Tibial nerve (tissue), 4 donors: ENCODE measurements at places on chromosomes 16 and 17. TPM values are rescaled to one million over a fixed set of nuclear protein-coding genes. Genes with fewer than 3 reads are reported as not detected.

GRCh38 chr17:40963838-40964237, 2.9 kb downstream of the KRT39 start:
- no peaks in the 10 kb centered on the region for H3K4me1 ChIP-seq
- H3K27me3 ChIP-seq = no peaks in the 10 kb centered on the region
- no peak for DNase-seq
- no peak overlapping the region for H3K4me3 ChIP-seq

DNA sequence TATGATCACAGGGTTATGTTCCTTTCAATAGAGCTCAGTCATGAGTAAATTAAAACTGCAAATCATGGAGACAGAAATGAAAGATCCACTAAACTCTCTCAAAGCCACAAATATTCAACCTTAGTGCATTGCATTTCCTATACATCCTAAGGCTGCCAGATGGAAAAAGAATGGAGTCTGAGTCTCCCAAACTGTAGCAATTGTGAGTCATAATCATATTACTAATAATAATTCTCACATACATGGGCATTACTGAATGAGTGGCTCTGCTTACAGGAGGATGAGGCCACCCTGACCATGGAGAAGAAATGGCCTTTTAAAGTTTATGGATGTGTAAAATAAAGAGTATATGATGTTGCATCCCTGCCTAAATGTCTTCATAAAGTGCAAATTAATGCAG, 3.2 kb downstream of the CA10 start:
- H3K27me3 ChIP-seq = peaks cover 42% of the 10 kb centered on the region
- no peak for DNase-seq
- H3K27ac ChIP-seq = no peak overlapping the region
- peaks cover 17% of the 10 kb centered on the region for H3K4me1 ChIP-seq
- no peaks in the 10 kb centered on the region for H3K36me3 ChIP-seq

- H3K4me3 ChIP-seq = no peak overlapping the region
- no peaks in the 10 kb centered on the region for H3K4me1 ChIP-seq
- H3K27me3 ChIP-seq = no peaks in the 10 kb centered on the region
- H3K36me3 ChIP-seq = peaks cover 5% of the 10 kb centered on the region
Observed at GRCh38 chr16:22425036-22425801, 50.8 kb upstream of the CDR2 start.

- DNase-seq = no peak
- H3K27me3 ChIP-seq = no peaks in the 10 kb centered on the region
- no peak overlapping the region for H3K4me3 ChIP-seq
- H3K4me1 ChIP-seq = no peaks in the 10 kb centered on the region
Observed at GRCh38 chr17:32828822-32829221, 48.1 kb downstream of the MYO1D start.

DNA sequence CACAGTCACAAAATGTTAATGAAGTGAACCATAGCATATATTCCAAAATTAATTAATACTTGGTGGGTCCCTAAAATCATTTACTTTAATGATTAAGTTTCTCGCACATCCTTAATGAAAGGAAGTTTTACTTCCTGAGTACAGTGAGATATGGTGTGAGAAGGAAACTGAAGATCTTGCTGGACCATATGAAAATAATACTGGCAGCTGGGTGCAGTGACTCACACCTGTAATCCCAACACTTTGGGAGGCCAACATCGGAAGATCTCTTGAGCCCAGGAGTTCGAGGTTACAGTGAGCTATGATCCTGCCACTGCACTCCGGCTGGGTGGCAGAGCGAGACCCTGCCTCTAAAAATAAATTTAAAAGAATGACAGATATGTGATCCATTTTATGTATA, 62.5 kb downstream of the ABCA8 start:
- H3K36me3 ChIP-seq = peaks cover 61% of the 10 kb centered on the region
- H3K27ac ChIP-seq = no peak overlapping the region
- H3K4me1 ChIP-seq = no peaks in the 10 kb centered on the region
- no peaks in the 10 kb centered on the region for H3K27me3 ChIP-seq
- no peak overlapping the region for H3K4me3 ChIP-seq

DNA sequence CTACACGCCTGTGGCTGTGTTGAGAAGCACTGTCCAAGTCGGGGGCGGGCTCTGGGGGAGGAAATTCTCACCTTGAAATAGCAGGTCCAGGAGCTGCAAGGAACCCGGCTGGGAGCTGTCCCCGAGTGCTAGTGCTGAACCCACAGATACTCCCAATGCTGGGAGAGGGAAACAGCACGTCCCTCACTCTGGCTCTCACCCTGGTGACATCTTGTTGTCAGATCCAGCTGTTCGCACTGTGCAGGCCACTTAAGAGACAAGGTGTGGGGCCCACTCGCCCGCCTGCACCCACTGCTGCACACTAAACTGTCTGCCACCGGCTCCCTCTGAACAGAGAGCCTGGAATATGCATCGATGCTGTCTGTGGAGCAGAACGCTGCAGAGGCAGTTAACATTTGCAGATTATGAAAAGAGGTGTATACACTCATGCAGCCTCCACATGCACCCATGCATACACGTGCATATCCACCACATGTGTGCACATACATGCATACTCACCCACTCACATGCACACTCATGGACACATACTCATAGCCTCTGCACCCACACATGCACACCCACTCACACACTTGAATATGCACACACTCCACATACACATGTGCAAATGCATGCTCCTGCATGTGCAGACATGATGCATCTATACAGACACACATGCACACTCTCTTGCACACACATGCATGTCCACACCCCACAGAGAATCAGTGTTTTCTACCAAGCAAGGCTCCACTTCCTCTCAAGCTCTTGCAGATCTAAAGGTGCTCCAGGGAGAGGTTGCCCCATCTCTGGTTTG, 42.0 kb downstream of the MGAT5B start:
- no peak for DNase-seq
- H3K27me3 ChIP-seq = peaks cover 4% of the 10 kb centered on the region
- H3K36me3 ChIP-seq = no peaks in the 10 kb centered on the region

- no peak overlapping the region for H3K27ac ChIP-seq
- H3K4me1 ChIP-seq = no peaks in the 10 kb centered on the region
- H3K4me3 ChIP-seq = no peak overlapping the region
- no peak for DNase-seq
Observed at GRCh38 chr17:33522623-33523022, 229.5 kb upstream of the ASIC2 start.

DNA sequence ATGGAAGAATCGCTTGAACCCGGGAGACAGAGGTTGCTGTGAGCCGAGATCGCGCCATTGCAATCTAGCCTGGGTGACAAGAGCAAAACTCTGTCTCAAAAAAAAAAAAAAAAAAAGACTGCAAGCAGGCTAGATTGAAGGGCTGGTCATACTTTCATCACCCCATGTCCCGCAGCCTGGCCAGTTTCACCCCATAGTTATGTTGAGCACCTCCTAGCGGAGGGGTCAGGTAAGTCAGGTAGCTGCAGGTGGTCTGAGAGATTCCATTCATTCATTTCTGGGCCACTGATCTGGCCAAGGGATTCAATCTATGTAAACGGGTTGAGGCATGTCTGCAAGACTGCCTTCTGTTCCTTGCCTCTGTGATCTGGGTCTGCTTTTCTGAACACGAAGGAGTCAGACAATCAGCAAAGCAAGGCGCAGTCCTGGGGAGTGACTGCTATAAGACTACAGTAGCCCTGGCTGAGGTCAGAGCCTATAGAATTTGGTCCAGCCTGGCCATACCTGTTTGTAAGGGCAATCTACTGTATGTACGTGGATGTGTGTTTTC, 23.6 kb upstream of the BPTF start:
- no peaks in the 10 kb centered on the region for H3K27me3 ChIP-seq
- H3K4me3 ChIP-seq = no peak overlapping the region
- no peaks in the 10 kb centered on the region for H3K4me1 ChIP-seq
- no peak overlapping the region for H3K27ac ChIP-seq

- H3K27me3 ChIP-seq = no peaks in the 10 kb centered on the region
- no peaks in the 10 kb centered on the region for H3K4me1 ChIP-seq
- no peak for DNase-seq
- H3K27ac ChIP-seq = no peak overlapping the region
- H3K4me3 ChIP-seq = no peak overlapping the region
Observed at GRCh38 chr17:20043021-20043420, 33.9 kb downstream of the SPECC1 start.

DNA sequence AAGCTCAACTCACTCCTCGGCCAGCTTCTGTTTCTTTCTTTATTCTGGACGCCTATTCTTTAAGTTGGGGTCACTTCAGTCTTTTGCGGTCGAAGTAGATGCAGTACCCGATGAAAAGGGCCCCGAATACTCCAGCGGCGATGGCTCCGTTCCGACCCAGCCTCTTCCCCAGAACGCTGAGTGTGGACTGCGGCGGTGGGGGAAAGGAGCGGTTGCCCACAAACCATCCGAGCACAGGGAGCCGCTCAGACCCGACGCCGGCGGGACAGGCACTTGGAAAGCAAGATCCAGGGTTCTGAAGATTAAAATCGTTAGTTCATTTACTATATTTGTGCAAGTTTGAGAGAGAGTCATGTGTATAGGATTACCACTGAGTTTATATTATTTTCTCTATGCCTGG, 22.5 kb downstream of the SLFN12L start:
- H3K4me1 ChIP-seq = no peaks in the 10 kb centered on the region
- no peak overlapping the region for H3K4me3 ChIP-seq
- H3K27me3 ChIP-seq = no peaks in the 10 kb centered on the region

GRCh38 chr16:22225060-22225459, 19.0 kb downstream of the EEF2K start:
- H3K4me1 ChIP-seq = no peaks in the 10 kb centered on the region
- no peaks in the 10 kb centered on the region for H3K36me3 ChIP-seq
- H3K27ac ChIP-seq = peak overlapping the region; percentile 34

- no peaks in the 10 kb centered on the region for H3K4me1 ChIP-seq
- peaks cover 4% of the 10 kb centered on the region for H3K36me3 ChIP-seq
- no peak overlapping the region for H3K27ac ChIP-seq
Observed at GRCh38 chr17:82605939-82606600, 42.2 kb downstream of the WDR45B start.

DNA sequence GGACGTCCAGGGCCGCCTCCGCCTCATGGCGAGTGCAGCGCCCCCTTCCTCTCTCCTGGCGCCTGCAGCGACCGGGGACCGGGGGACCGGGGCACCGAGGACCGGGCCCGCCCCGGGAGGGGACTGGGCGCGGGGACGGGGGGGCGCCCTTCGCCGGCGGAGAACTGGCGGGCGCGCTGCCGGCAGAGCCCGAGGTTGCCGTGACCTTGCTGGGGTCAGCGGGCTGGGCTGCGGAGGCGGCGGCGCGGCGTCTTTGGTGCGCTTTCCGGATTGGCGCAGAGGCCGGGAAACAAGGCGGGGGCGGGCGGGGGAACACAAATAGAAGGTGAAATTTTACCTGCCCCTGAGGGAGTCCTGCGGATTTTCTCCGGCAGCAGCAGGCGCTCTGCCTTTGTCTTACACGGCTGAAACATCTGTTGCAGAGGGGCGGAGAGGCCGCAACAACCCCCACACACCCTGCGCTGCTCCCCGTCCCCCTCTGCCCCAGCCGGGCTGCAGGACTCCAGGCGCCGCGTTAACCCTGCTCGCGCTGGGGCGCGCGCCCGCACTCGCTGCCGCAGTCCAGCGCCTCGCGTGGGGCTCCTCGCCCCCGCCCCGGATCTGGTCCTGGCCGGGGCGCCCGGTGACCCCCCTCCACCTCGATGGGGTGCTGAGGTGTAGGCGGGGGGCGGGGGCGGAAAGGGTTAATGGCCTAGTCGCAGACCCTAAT, 53.5 kb downstream of the SREBF1 start:
- peak; percentile 45 for DNase-seq
- H3K27me3 ChIP-seq = no peaks in the 10 kb centered on the region
- peak overlapping the region; percentile 74 for H3K27ac ChIP-seq
- H3K36me3 ChIP-seq = no peaks in the 10 kb centered on the region
- peak overlapping the region; percentile 56 for H3K4me3 ChIP-seq

GRCh38 chr16:74202009-74202408, 94.6 kb upstream of the PSMD7 start:
- H3K27me3 ChIP-seq = no peaks in the 10 kb centered on the region
- no peaks in the 10 kb centered on the region for H3K4me1 ChIP-seq
- H3K27ac ChIP-seq = no peak overlapping the region
- no peak overlapping the region for H3K4me3 ChIP-seq
- no peaks in the 10 kb centered on the region for H3K36me3 ChIP-seq

DNA sequence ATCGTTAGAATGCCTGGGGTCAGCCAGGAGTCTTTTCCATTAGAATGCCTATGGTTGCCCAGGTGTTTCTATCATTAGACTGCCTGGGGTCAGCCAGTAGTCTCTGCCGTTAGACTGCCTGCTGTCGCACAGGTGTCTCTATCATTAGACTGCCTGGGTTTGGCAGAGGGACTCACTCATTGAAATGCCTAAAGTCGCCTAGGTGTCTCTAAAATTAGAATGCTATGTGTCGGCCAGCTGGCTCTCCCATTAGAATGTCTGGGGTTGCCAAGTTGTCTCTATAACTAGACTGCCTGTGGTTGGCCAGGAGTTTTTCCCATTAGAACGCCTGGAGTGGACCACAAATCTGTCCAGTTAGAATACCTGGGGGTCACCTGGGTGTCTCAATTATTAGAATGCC, 2266.5 kb downstream of the TP53TG3F start:
- no peak overlapping the region for H3K4me3 ChIP-seq
- H3K27ac ChIP-seq = no peak overlapping the region
- H3K36me3 ChIP-seq = no peaks in the 10 kb centered on the region
- H3K4me1 ChIP-seq = no peaks in the 10 kb centered on the region
- DNase-seq = no peak

DNA sequence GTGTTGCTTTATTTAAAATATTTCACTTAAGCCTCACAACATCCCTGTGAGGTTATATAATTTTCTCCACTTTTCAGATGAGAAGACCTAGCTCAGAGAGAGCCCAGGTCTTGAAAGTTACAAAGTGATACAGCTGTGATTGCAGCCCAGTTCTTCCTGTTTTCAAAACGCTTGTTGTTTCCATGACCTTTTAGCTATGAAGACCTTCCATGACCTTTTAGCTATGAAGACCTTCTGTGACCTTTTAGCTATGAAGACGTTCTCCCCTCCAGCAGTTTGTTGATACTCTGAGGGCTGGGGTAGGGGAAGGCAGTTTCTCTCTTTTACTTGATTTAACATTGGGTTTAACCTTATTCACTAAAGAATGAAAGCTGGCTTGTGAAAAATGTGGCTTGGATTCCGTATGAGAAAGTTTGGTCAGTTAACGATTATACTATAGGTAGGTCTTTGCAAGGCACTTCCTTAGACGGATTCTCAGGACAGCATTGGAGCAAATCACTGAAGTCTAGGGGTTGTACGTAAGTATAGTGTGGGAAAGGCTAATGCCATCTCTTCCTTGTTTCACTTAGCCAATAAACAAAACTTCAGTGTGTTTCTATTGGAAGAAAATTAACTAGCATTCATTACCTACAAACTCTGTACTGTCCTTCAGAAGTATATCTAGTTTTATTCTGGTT, 20.7 kb downstream of the PHKB start:
- H3K27me3 ChIP-seq = no peaks in the 10 kb centered on the region
- H3K27ac ChIP-seq = no peak overlapping the region

GRCh38 chr17:82030470-82031302, 792 bp upstream of the RAC3 start:
- DNase-seq = peak; percentile 55
- H3K27me3 ChIP-seq = no peaks in the 10 kb centered on the region
- H3K4me3 ChIP-seq = peak overlapping the region; percentile 57
- H3K4me1 ChIP-seq = peaks cover 37% of the 10 kb centered on the region

- no peaks in the 10 kb centered on the region for H3K36me3 ChIP-seq
- H3K4me3 ChIP-seq = peak overlapping the region; percentile 51
- H3K4me1 ChIP-seq = peaks cover 30% of the 10 kb centered on the region
- peak overlapping the region; percentile 52 for H3K27ac ChIP-seq
- no peaks in the 10 kb centered on the region for H3K27me3 ChIP-seq
Observed at GRCh38 chr17:82298538-82299421, 18.6 kb downstream of the CD7 start.

C1QL1 gene
- total RNA-seq = 25.5 TPM

TIGD7 gene
- 6.1 TPM for total RNA-seq

C16orf86 gene
- total RNA-seq = 31.2 TPM

TP53TG3F gene
- not detected for total RNA-seq

MEAK7 gene
- 15.9 TPM for total RNA-seq

G6PC1 gene
- total RNA-seq = not detected
